ENCODE measurements at places on chromosomes 2 and 18.

- DNase-seq: no peak
Observed at GRCh38 chr2:121418494-121419058, 112.1 kb upstream of the RNU4ATAC start.

- no peak for DNase-seq
Observed at GRCh38 chr2:217711188-217711587, 291.6 kb downstream of the TNS1 start.

- DNase-seq: no peak
Observed at GRCh38 chr18:21242141-21242779, at the start of gene GREB1L. Gene GREB1L, plus strand, starts transcription at chr18:21242232. Its CDS starts 141,287 bp downstream, at chr18:21383519.

DNA sequence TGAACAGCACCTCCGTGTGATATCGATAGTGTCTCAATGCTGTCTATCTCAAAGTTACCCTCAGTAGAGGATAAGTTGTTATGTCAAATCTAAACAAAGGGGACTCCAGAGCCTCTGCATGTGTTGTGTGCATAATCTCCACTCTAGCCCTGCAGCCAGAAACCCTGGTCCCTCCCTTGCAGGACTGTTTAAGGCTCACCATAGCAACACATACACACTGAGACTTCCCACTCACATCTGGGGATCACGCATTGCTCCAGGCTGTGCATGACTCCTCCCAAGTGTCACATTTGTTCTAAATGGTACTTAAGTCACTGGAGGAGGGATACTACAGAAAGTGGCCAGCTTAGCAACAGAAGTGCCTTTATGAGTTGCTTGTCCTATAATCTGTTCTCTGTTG is 258.6 kb upstream of the CRIM1 start:
- no peak for DNase-seq

- peak; percentile 83 for DNase-seq
Observed at GRCh38 chr18:9209279-9209678, 72.7 kb downstream of the ANKRD12 start.

- no peak for DNase-seq
Observed at GRCh38 chr2:190207930-190208329, 111.7 kb downstream of the HIBCH start.

DNA sequence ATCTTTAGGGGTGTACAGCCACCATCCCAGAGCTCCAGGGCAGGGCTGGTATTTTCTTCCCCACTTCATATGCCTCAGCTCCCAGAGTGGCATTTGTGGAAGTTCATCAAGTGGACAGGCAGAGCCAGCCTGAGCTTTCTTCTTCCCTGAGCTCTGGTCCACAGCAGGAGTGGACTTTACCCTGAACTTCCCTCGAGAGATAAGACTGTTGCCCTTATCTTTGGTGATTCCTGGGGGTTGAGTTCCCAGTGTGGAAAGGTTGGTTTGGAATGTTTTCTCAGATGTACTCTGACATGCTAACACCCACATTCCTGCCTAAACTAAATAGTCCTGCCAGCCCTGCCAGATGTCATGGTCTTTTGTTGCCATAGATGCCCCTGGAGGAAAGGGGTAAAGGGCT is 62.0 kb upstream of the LGALSL start:
- no peak for DNase-seq

- DNase-seq: no peak
Observed at GRCh38 chr18:45137087-45137419, 456.4 kb downstream of the SETBP1 start.

- DNase-seq: no peak
Observed at GRCh38 chr2:117856415-117857210, 42.1 kb downstream of the DDX18 start.

DNA sequence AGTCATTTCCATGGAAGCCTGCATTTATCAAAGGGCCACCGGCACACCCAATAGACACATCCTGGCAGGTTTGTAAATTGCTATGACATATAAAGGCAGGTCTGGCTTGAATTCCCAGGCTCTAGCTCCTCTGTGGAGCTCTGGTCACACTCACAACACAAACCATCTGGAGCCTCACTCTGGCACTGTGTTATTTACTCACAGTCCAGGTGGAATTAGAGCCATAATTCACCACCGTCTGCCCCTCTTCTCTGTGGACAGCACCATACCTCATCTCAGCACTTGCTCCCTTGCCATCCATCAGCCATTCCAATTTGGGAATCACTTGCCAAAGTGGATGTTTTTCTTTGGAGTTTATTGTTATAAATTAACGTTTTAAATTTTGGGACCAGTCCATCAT is 84.3 kb upstream of the OSR1 start:
- DNase-seq: no peak

DNA sequence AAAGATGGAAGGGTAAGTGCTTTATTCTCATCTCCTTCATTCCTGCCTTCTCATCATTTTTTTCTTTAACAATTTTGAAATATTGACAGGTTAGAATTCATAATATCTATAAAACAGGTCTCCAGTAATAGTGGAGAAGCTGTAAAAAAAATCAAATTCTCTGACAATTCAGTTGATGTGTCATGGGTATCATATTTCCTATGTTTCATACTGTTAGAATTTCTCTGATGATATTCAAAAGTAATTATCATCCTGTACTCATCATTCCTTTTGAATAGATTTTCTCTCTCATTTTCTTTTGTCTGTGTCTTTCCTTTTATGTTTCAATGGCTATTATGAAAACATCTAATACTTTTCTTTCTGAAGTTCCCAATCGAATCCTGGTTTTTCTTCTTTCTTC is 97.7 kb downstream of the CPS1 start:
- DNase-seq: no peak

- DNase-seq: no peak
Observed at GRCh38 chr2:18045230-18045629, 166.8 kb downstream of the KCNS3 start.

DNA sequence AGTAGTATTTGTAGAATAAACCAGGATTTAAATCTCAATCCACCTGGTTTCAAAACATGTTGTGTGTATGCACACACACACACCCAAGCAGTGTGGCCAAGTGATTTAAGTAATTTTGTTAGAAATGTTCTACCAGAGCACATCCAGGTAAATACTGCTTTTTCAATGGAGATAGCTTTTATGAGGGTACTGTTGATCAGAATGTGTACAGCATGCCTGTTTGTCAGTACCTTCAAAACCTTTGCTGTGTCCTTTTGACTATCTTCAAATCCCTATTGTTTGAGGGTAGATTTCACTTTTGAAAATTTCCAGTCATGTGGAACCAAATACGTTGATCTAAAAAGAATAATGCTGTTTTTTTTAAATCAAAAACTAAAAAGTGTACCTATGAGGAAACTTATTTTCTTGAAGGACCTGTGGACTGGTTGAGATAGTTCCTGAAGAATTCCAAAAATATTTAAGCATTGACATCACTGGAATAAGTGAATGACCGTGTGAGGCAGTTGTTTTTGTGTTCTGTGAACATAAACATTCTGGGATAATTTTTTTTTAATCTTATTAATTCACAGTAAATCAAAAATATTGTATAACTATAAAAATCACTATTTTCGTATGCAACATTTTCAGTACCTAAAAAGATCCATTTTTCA is 70.9 kb downstream of the PTRHD1 start:
- no peak for DNase-seq

DNA sequence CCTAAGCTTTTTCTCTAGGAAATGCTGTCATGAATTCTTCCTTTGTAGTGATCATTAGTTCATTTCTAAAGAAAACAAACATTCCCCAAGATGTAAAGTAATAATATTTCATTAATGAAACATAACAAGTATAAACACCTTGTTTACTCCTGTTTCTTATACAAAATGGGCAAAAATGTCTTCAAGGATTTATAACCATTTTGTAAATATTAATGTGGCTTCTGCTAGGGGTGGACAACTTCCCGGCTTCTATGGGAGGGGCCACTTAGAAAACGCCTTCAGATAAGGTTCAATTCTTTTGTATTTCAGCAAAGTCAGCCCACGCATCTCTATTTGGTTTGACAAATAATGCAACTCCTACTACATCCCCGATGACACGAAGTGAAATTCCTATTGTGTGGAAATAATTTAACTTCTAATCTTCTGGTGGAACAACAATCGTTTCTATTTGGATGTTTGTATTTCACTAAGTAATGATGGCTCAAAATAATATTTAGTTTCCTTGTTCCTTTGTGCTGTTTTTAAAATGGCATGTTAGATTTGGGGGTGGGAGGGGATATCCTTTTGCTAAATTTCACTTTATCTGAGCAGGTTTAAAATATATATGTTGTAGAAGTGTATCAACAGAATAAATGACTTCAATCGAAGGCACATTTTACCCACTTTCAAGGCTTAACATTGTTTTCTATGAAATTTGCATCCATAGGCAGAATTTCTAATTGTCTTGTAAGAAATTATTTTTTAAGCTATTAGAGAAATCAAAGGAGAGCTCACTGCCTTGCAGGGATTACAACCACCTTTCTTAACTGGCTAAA is 14.7 kb upstream of the HOXD1 start:
- DNase-seq: no peak

GRCh38 chr2:177231270-177231669 is 18.7 kb downstream of the HNRNPA3 start:
- DNase-seq: no peak

GRCh38 chr18:33116376-33116775 is 324.1 kb downstream of the CCDC178 start:
- DNase-seq: peak; percentile 12

GRCh38 chr2:119221609-119222008 is 2.0 kb upstream of the STEAP3 start:
- DNase-seq: no peak

DNA sequence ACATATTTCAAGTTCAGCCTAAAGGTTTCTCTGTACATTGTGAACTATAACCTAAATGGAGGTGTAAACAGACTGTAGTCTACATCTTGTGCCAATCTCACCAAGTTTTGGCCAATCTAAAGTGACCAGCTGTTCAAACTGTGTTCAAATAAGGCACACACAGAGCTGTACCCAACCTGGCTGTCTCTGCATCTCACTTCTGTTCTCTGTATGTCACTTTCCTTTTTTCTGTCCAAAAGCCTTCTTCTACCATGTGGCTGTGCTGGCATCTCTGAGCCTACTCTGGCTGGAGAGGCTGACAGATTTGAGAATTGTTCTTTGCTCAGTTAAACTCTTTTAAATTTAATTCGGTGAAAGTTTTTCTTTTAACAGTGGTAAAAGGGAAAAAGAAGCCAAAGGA is 817.9 kb downstream of the SOCS6 start:
- no peak for DNase-seq

DNA sequence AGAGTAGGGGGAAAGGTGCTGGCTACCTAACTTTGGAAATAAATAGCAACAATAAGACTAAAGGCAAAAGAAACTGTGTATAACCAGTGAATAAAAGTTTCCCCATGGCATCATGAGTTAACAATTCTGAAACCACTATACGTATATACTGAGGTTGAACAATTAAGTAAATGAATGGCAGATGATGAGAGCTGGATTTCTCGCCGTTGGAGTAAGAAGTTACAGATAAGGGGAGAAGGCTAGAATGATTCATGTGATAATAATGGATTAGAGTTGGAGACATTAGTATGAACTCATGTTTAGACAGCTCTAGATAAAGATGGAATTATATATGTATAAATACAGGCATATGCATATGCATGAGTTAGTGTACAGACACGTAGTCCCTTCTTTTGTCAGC is 152.7 kb downstream of the UBR3 start:
- DNase-seq: no peak

- no peak for DNase-seq
Observed at GRCh38 chr2:173940208-173941020, 24.8 kb downstream of the SP3 start.

DNA sequence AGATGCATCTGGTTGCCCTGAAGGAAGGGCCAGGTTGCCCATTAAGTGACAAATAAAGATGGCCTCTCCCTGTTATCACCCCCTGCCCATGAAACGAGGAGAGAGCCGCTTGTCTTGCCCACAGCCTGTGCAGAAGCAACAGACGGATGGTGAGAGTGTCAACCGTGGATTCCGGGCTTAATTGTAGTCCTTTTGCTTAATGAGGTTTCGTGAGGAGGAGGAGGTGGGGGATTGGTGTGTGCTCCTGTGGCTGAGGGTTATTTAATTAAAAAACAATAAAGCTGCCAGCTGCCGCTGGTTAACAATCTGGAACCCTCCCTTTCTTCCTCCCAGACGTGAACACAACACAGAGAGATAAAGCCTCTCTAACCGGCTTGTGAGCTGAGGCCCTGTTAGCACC is 188.0 kb upstream of the PARD3B start:
- no peak for DNase-seq

- DNase-seq: peak; percentile 22
Observed at GRCh38 chr2:9095690-9096089, 92.2 kb upstream of the MBOAT2 start.

DNA sequence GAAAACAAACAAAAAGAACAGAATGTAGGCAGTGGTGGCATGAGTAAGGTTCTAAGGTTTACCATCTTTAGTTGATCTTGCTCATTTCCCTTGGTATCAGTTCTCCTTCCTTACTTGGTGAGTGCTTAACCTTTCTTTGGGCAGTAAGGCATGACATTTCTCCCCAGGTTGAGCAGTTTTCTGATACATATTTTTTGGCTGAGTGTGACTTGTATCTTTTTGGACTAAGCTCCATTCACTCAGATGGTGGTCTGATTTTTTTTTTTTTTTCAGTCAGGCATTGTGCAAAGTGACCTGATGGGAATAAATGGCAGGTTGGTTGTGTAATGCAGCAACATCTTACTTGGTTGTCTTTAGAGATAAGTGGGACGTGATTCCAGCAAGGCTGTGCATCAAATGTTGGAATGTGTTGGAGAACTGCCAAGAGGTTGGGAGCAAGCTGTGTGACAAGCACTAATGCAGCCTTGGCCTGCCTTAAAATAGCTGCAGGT is 15.1 kb downstream of the SPTBN1 start:
- DNase-seq: no peak

DNA sequence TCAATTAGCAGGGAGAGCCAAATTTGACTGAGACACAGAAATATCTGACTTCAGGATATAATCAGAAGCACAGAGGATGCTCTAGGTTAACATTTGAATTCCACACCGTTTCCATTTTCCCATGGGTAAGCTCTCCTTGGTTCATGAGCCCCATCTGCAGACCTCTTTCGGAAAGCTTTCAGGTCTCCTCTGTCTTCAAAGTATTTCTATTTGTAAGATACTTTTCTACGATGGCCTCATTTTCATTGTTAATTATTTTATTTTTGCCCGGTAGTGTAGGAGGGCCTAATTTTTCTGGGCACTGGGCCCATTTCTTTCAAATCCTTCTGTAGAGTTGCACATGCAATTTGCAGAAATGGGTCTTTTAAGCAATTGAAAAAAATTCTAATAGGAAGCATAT is 53.8 kb downstream of the LRPPRC start:
- DNase-seq: no peak
